ENCODE measurements at places on chromosomes 1 and 21. TPM values are rescaled to one million over a fixed set of nuclear protein-coding genes. Genes with fewer than 3 reads are reported as not detected.
A peak's percentile ranks its signal among the peaks of the same experiment; 100 is the strongest.

DNA sequence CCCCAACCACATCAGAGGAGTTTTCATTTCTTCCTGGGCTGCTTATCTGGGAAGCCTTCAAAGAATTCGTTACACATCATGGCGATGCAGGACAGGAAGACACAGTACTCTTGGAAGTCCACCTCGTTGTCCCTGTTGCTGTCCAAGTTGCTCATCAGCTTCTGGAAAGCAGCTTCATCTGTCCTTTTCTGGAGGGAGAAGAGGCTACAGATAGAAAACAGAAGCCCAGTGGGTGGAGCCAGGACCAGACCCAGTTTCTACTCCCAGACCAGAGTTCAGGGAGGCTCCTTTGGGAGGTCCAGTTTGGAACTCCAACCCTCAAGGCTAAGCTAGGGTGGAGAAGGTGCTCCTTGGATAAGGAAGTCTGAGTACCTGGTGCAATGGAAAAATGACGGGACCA, 1.9 kb downstream of the S100A4 start:
- no peak for DNase-seq

ALPL gene
- total RNA-seq: 0.34 TPM

LEFTY2 gene
- not detected for total RNA-seq

ERICH3 gene
- not detected for total RNA-seq

GRCh38 chr1:9071554-9072235, 2.3 kb upstream of the SLC2A5 start:
- DNase-seq: no peak

BTBD8 gene
- 0.34 TPM for total RNA-seq

DNA sequence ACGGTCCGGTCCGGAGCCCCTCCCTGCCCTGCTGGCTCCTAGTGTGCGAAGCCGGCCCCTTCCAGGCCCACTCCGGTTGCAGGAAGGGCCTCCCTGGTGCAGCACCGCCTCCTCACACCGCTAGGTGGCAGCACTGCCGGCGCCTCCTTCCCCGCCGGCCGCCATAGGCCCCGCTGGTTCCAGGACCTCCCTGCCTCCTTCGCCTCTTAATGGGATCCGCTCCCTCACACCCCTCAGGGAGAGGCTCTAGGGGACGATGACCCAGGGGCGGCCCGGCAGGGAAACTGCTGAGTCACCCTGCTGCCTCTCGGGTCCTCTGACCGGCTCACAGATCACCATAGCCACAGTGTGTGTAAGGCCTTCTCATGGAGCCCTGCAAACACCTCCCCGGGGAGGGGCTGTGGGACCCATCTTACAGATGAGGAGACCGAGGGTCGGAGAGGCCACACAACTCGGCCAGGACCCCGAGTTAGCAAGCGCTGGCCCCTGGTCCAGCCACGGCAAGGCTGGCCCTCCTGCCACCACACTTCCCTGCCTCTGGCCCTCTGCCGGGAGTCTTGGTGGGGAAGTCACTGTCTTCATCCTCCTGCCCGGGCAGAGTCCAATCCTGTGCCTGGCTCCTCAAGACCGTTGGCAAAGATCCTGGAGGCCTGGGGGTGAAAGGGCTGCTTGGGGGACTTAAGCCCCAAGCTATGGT, 1.6 kb upstream of the AJAP1 start:
- peak; percentile 42 for DNase-seq

DNA sequence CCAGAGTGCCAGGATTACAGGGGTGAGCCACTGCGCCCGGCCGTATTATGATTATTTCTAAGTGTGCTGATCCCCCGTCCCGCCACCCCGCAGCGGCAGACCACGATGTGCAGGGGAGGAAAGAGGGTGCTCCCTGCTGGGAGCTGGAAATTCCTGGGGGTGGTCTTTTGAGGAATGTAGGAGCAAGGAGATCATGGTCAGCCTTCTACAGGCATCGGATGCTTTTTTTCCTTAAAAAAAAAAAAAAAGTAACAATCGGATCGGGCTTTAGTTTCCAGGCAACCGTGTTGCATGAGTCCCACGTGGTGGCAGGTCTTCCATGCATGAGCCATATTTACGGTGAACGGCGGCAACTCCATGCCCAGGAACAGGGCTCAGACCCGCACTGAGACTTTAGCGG, 74.2 kb upstream of the COX20 start:
- DNase-seq: no peak

ATP6V1G3 gene
- not detected for total RNA-seq

- DNase-seq: no peak
Measured at GRCh38 chr1:4085546-4085945, 185.5 kb upstream of the C1orf174 start.

DNA sequence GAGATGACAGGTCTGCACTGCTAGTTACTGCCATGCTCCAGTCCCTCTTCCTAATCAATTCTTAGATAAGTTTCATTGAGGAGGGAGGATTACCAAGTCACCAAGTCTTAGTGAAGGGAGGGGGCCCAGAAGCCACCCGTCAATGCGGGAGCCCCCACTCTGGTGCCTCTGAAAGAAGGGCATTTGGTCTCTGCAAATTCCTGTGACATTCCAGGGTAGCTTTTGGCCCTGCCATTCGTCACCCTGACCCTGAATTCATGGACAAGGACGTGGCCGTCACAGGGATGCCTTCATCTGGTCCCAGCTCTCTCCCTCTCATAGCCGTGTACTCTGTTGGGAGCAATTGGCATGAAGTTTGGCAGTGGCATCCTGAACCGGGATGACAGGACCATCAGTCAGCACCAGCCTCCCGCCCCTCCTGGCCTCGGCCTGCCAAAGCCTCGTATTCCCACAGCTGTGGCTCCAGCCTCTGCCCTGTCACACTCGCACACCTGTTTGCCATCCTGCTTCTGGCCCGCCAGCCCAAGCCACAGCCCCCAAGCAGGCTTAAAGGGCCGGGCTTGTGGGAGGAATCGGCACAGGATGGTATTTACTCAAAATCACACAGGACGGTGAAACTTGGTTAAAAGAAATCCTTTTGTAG, 150.7 kb downstream of the CLIC6 start:
- no peak for DNase-seq

GRCh38 chr1:22845398-22845935, 127.2 kb downstream of the LACTBL1 start:
- no peak for DNase-seq

DNA sequence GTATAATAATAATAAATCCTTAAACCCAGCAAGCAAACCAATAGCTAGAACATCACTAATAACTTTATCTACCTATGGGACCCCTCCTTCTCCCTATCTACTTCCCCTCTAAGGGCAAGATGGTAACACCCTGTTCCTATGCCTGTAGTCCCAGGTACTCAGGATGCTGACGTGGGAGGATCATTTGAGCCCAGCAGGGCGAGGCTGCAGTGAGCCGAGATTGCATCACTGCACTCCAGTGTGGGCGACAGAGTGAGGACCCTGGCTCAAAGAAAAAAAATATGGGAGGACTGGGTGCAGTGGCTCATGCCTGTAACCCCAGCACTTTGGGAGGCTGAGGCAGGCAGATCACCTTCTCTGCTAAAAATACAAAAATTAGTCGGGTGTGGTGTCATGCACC, 143.1 kb upstream of the SLC45A1 start:
- DNase-seq: no peak

DNA sequence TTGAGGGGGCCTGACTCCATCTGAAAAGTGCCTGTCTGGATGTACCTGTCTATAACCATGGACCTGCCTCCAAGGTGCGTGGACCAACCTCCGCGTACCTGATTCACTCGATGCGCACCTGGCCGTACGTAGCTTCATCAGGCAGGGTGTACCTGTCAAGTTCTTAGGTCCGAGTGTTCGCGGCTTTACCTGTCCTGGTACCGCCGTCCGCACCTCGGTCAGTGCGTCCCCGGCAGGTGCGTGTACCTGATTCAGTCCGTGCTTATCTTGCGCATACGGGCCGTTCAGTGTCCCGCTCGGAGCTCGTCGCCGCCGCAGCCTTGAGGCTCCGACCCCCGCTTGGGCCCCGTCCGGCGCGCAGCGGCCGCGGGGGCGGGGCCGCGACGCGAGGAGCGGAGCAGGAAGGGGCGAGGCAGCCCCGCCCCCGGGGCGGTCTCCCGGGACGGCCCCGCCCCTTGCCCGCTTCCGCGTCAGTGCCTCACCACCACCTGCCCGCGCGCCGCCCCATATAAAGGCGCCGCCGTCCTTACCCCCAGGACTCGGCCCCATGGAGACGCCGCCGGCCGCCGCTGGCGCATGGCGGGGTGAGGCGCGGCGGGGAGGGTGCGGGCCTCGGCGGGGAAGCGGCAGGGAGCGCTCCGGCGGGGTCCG, at the start of gene ZC3H12A:
TSS of gene ZC3H12A (plus strand) at position 535 of the 651 bp plus-strand sequence. CDS start 917 bp downstream, outside the sequence.
- DNase-seq: peak; percentile 94

DNA sequence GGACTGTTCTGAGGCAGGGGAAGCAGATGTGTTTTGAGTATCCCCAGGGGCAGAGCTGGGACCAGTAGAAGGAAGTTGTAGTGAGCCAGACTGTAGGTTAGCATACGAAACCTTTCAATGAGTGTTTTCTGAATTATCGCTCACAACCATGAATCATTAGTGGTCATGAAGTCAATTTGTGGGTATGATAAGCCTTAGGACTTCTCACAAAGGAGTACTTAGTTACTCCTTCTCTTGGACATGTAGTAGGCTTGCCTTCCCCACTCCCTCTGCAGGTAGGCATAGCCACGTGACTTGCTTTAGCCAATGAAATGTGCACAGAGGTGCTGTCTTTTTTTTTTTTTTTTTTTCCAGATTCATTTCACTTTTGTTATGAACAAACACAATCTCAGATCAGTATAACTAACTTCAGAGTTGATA, 23.9 kb upstream of the FAAH start:
- no peak for DNase-seq

GRCh38 chr21:35427320-35428000, 378.4 kb upstream of the RUNX1 start:
- DNase-seq: no peak

DNA sequence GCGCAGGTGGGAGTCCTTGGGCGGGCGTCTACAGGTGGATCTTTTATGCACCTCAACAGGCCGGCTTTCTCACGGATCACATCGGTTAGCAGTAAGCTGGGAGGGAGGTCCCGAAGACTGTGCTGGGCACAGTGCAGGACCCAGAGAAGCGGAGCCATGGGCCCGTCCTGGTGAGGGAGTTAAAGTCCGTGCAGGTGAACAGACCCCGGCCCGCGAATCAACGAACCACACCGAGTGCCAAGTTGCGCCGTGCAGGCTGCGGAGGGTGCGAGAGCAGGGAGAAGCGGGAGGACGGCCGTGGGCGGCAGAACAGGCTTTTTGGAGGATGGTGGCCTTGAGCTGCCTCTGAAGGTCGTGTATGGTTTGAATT, 233.3 kb downstream of the SDCCAG8 start:
- no peak for DNase-seq

DNA sequence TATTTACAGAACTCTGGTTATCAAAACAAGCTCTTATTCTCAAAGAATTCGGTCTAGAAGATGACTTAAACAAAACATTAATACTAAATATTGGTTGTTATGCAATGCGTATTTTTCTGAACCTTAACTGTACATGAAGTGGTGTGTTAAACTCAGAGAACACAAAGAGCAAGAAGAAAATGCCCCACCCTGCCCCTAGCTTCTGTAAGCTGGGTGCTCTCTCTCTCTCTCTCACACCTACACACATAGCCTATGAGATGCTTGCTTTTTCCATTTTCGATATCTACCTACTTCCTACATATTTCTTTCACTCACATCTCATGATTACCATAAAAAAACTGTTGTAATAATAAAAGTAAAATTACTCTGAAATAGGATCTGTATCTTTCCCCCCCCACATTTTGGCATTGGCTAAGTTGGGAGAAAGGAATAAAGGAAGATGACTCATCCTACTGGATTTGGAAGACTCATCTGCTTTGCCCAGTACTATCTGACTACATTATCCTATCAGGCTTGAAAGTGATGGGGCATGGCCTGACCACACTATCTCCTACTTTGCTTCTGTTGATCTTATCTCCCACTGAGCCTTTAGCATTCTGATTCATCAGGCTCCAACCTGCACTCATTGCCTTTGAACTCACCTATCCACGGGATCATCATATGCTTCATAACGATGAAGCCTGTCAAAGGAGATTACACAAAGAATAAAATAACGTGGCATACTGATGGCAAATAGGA, 2.9 kb downstream of the CRYZ start:
- DNase-seq: no peak

GRCh38 chr1:168774241-168774640, 45.2 kb upstream of the DPT start:
- no peak for DNase-seq

DNA sequence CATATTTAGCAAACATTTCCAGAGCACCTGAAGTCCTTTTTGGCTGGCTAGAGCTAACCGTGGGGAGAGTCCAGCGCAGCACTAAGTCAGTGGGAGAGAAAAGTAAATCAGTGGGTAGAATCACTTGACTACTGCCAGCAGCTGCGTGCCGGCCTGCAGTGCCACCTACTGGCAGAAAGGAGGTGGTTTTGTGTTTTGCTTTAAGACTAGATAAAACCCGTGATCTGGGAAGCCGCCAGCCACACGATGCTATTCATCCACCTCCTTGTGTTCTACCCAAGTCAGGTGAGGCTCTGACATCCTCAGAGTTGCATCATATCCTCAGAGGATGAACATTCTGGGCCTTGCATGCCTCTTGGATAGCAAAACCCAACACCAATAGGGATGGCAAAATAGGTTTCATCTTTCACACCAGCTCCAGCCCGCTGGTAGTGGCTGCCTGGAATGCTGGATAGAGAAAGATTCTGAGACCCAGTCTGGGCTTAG, 14.1 kb upstream of the HEYL start:
- peak; percentile 69 for DNase-seq

DNA sequence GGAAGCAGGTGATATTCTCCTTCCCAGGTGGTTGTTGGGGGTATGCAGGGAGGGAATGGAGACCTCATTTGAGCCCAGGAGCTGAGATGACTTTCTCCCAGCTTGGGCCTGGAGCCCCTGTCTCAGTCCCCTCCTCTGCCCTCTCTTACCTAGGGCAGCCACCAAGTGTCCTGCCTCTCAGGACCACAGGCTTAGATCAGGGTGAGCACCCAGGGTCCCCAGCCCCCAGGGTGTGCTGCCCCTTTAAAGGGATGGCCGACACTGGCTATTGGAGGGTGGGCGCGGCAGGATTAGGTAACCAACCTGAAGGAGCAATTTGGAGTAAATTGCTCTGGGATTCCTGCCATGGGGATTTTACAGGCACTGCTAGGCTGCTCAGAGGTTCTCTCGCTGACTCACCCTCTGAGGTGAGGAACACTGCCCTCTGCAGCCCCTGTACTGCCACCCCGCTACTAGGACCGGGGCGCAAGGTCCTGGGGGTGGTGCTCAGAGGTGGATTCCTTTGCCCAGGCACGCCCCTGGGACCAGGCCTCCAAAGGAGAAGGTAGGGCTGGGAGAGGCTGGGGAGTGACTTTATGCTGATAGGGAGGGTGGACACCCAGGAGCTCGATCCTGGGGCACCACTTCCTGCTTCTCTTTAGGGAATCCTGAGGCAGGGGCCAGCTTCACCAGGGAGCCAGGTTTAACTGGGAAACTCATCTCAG, 1.5 kb downstream of the RPS6KA1 start:
- DNase-seq: no peak

CRYAA gene
- total RNA-seq: not detected

C8B gene
- total RNA-seq: not detected

DNA sequence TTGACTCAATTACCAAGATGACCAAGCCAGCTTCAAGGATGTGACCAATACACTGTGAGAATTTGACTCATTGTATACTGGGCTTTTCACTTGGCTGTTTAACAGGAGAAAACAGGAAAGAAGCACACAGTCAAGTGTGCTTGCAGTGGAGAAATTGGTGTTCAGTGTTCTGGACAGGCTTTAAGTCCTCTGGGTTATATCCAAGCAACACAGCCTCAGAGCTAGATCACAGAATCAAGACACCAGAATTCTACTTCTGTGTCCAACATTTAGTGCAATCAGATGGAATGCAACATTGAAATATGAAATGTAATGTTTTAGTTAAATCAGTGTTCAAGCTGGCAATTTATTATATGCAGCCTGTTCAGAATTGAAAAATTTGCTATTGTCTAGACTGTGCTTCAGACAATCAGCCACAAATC, 694.4 kb downstream of the LTN1 start:
- DNase-seq: no peak

IVL gene
- total RNA-seq: not detected

Measured in activated T-cell treated with anti-CD3 and anti-CD28 coated beads, Interleukin-2, amount 50 U/mL, for 4 hours (primary cell).